GOT3 (cell line): ENCODE measurements at places on chromosomes 7 and 10.
A peak's percentile ranks its signal among the peaks of the same experiment; 100 is the strongest.

DNA sequence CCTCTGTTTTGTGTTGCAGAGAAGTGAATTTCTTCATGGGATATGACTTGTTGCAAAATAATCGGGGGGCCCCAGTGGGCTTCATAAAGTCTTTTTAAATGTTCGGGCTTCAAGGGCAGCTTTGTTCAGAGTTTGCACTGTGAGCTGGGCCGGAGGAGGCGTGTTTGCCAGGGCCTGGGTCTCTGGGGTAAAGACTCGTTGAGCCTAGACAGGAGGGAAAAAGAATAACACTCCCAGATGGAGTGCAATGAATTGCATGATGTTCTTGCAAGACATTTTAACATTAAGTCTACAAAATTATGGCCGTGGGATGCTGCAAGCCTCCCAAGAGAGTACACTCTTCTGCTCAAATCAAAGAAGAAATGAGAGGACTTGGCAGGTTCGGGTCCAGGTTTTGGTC lies 23.6 kb downstream of the BMPER start:
- DNase-seq, result no peak

DNA sequence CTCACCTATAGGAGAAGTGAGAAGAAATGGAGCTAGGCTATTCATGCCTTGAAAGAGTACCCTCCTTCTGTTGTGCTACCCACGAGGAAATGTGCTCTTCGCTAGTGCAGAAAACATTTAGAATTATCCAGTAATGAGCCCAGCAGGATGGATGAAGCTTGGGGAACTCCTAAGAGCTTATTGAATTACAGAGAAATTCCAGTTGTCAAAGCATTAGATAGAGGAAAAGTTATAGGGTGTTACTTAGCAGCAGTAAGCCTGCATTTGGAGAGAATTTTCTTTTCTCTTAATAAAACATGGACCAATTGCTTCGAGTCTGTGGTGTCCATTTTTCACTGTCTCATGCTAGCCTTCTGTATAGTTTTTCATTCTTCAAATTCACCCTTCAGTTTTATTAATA lies 5.0 kb downstream of the R3HCC1L start:
- DNase-seq, result no peak

- DNase-seq, result no peak
Observed at GRCh38 chr7:49125246-49125645, 200.9 kb downstream of the CDC14C start.

GRCh38 chr10:67666416-67667034 lies 29.5 kb downstream of the CTNNA3 start:
- DNase-seq, result no peak

- DNase-seq, result no peak
Observed at GRCh38 chr10:110404413-110404812, 93.3 kb upstream of the DUSP5 start.

- no peak for DNase-seq
Observed at GRCh38 chr10:55786461-55787050, 574.5 kb downstream of the ZWINT start.

DNA sequence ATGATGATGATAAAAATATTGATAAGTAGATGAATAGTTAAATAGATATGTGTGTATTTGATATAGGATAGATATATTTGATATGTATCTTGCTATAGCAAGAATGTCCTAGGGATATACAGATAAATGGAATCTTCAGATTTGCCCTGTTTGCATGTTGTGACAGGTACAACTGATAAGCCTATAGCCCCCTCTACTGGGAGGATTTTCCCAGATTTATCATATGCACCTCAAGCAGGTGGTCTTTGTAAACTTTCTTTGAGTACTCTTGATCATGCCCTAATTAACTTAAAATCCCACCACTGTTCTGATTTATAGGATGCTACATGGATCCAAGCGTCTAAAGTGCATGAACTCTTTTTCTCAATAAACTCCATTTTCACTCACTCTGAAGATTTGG lies 1050.7 kb downstream of the SORCS3 start:
- no peak for DNase-seq

DNA sequence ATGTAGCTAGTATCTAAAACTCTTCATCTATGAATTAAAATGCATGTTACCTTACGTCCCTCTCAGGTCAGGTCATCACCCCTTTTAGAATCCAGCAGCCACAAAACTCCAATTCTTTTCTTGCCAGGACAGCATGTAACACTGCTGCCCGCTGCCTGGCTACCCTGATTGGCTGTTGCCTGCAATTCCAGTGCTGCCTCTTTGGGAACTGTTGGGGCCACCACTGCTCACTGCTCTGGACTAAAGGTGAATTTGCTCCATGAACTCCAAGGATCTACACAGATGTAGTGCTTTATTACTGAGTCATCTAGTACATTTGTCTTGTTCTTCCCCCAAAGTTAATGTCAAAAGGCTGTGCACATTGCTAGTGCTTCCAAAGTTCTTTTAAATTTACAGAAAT lies 40.4 kb downstream of the SCIN start:
- DNase-seq, result no peak

DNA sequence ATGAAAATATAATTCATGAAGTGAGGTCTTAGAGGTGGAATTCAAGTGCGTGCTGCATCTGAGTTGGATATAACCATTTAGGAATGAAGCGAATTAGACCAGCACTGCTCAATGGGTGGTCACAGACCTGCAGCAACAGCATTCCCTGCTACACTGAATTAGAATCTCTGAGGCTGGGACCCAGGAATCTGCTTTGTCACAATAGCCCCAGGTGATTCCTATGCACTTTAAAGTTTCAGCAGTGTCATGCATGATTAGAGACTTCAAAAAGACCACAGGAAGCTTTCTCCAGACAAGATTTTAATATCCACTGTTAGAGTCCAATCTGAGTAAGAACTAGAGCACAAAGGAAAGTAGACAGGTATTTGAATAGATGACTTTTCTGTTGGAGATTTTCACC lies 352.8 kb upstream of the VSTM2A start:
- no peak for DNase-seq

- DNase-seq, result no peak
Observed at GRCh38 chr7:135980012-135980551, 2.9 kb upstream of the MTPN start.

GRCh38 chr7:64098-64915 lies 128.1 kb upstream of the FAM20C start:
- no peak for DNase-seq

DNA sequence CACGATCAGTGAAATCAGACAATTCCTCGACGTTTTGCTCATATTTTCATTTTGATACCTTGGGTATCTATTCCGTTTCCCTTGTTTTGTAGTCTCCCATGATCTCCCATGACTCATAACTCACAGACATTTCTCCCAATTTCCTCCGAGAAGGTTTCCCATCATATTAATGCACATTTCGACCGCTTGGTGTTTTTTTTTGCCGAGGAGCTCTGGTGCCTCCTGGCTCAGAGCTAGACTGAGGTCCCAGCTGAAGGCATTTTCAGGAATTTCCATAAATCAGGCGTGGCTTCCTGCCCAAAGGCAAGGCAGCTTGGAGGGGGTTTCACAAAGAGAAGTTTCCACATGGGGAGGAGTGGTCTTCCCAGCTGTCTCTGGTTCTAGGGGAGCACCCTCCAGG lies 148.2 kb upstream of the TNS3 start:
- no peak for DNase-seq

DNA sequence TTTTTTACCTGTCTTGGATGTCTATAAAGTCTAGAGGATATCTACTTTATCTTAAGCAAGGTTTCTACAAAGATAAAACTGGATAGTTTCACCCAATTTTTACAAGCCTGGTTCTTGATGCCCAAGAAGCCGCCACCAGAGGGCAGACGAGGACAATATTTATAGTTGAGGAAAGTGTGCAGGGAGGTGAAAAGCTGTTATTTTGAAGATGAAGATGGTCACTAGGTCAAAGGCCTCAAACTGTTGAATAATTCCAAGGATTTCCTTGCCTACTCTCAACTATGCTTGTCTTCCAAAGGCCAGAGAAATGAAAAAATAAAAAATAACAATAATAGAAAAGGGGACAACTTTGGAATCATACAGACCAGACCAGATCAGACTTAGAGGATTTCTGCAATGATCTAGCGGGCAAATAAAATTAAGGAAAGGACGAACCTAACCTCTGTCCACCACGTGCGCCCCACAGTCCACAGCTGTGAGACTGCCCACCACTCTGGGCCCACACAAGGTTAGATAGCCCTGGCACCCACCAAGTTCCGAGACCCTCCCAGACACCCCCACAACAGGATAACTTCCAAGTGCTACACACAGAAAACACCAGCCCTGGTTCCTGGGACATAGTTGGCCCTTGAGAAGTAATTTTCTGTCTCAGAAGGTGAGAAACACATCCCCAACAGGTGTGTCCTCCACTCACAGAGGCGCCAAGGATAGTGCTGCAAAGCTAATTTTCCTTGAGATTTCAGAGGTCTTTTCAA lies 2.8 kb downstream of the PKD1L1 start:
- no peak for DNase-seq

DNA sequence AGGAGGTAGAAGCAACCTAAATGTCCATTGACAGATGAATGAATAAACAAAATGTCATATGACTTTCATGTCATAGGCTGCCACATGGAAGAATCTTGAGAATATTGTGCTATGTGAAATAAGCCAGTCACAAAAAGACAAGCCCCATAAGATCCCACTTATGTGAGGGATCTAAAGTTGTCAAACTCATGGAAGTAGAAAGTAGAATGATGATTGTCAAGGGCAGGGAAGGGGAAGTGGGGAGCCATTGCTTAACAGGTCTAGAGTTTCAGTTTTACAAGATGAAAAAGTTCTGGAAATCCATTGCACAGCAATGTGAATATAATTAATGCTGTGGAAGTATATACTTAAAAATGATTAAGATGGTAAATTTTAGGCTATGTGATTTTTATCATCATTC lies 229.3 kb upstream of the KMT2E start:
- DNase-seq, result no peak

- DNase-seq, result no peak
Observed at GRCh38 chr10:86506062-86506461, 15.5 kb downstream of the WAPL start.

- peak; percentile 69 for DNase-seq
Observed at GRCh38 chr10:117609095-117609795, 66.7 kb downstream of the EMX2 start.

- no peak for DNase-seq
Observed at GRCh38 chr10:29323367-29323766, 34.5 kb downstream of the LYZL1 start.
